GOT3 (cell line): ENCODE measurements at places on chromosomes 3 and 15.

- DNase-seq = no peak
These were observed 19.3 kb downstream of the CPOX start for GRCh38 chr3:98574132-98574531.

DNA sequence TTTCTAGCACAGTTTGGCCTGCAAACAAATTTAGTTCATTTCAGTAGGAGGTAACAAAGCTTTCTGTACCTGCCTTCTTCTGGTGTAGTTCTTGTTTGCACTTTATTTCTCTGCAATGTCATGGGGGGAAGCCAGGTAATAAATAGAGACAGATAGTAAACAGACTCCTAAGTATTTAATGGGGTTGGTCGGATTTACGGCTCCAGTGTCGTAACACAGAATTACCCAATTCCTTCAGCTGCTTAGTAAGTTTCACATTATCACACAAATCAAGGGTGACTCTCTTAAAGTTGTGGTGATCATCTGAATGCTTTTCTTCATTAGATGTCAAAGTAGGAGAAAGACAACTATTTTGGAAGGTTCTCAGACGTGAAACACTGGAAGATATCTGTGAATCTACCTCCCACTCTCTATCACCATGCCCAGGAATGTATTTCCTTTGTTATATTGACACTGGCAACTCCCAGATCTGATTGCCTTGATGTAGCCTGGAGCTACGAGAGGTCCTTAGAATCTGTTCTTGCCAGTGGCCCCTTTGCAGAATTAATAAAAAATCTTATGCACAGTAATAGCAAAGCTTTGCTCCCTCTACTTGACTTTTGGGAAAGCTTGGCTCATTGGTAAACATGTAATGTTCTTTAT, 25.0 kb upstream of the TMC3 start:
- no peak for DNase-seq

DNA sequence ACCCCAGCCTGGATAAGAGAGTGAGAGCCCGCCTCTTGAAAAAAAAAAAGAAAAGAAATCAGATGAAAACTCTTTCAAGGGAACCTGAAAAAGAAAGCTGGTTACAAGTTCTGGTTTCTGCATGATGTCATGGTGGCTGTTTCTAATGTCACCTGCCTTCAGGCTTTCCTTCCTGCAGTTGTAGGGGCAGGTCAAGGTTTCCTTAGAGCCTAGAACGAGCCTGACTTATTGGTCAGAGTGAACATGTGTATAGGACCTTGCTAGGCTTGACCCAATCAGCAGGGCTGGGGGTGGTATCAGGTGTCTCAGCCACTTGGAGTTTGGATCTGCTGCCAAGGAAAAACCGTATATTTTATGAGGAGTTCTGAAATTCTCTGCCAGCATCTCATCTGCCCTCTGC, 3.8 kb downstream of the IVD start:
- no peak for DNase-seq

- no peak for DNase-seq
These were observed 40.8 kb upstream of the ATP2B2 start for GRCh38 chr3:10546181-10546624.

DNA sequence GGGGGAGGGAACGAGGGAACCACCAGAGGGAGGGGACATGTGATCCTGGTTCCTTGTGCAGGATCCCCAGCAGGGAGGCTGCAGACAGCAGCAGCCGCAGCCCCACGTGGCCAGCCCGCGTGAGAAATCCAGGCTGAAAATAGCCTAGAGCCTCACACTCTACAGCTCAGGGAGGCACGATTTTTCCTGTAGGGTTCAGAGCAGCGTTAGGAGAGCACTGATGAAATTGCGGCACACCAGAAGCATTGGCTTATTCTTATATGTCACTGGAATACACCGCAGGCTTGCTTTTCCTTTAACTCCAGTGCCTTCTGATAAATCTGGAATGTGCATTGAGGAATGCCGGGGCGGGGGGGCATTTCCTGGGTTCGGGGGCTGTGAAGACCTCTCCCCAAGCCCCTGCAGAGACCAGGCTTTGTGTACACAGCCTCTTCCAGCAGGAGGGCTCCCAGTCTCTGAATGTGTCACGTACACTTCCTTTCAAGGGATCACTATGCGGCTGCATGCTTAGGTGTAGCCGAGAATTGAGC, 193.0 kb downstream of the ATP10A start:
- no peak for DNase-seq

DNA sequence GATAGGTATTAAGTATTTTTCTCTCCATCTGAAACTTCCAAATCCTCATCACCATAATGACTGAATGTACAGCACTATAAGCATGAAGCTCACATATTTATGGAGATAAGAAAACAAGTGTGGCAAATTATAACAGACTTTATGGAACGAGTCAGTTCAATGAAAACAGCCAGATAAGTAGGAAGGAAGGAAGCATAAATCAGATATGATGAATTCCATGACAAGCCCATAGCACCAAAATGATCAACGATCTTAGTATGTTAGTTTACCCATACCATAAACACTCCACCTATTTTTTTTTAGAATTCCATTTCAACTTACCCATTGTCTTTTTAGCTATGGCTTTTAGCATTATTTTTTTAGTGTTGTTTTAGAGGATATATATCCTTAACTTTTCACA, 169.5 kb downstream of the TNIK start:
- no peak for DNase-seq

DNA sequence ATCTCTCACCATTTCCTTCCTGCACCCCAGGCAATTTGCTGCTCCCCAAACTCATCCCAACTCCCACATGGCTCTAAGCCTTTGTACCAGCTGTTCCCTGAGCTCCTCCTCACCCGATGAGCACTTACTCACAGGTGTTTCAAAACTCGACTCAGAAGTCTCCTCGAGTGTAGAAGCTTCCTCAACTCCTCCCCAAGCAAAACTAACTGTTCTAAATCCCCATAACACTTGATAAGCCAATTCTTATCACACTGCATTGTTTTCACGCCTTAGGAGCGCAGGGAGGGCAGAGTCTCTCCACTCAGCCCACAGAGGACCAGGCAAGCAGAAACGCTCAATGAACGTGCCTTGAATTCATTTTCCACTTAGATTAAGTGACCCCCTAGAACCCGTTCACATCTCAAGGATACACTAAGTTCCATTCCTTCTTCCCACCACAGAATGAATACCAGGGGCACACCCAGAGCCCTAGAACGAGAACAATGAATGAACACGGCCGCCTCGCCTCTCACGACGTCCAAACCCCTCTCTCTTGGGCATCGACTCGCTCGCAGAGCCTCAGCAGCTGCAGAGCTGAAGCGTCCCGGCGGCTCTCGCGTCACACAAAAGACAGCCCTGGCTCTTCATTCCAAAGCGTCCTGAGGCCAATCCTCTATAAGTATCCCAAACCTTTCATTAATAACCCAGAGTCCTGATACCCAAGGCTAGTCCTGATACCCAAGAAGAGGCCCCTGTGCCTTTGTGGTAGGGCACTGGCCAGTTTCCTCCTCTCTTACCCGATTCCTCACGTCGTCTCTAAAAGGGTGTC, 1.1 kb downstream of the RAF1 start:
- no peak for DNase-seq

GRCh38 chr15:69405110-69405509, 9.0 kb upstream of the KIF23 start:
- DNase-seq = no peak

DNA sequence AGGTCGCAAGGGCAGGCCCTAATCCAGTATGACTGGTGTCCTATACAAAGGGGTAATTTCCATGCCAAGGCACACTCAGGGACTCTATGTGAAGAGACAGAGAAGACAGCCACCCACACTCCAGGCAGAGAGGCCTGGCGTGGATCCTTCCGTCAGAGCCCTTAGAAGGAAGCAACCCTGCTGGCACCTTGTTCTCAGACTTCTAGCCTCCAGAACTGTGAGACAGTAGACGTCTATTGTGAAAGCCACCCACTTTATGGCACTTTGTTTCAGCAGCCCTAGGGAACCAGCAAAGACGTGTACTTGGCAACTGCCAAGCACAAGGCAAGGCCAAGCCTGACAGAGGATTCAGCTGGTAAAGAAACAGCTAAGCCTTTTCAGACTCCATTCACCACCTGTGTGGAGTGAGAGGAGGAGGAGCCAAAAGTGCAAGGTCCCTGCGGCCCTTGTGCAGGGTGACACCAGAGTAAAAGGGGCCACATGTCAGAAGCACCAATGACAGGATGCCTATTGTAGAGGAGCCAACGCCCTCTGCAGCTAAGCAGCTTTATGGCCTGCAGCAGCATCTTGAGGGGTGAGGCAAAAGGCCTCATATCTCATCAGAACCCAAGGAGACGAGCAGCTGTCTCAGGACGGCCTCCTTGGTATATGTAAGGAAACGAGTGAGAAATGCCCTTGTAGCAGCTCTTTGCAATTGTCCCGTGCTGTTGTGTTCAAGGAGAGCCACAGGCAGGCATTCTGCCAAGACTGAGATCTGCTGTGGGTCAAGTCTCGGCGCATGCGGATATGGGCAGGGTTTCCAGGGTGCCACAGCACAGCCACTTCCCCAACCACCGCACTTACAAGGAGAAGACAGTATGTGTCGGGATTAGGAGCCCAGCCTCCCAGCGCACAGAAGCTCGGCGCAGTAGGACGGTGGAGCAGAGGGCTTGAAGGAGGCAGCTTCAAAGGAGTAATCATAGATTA, 121.5 kb upstream of the LIPC start:
- no peak for DNase-seq

DNA sequence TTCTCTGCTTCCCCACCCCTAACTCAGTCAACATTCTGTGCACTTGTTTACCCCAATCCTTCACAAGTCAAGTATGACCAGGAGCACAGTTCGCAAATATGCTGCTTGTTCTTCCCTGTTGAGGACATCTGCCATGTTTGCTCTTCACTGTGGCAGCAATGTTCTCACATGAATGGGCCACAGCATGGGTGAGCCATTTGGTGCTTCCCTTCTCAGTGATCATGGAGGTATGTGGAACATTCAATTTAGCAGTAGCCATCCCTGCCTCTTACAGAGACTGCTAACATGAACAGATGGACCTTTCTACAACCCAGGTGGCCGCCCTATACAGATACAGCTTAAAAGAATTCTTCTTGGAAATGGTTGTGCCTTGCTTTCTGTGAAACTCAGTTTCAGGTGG, 660.1 kb upstream of the SGO1 start:
- DNase-seq = no peak

- no peak for DNase-seq
These were observed 474.4 kb upstream of the AGTR1 start for GRCh38 chr3:148223266-148223665.

DNA sequence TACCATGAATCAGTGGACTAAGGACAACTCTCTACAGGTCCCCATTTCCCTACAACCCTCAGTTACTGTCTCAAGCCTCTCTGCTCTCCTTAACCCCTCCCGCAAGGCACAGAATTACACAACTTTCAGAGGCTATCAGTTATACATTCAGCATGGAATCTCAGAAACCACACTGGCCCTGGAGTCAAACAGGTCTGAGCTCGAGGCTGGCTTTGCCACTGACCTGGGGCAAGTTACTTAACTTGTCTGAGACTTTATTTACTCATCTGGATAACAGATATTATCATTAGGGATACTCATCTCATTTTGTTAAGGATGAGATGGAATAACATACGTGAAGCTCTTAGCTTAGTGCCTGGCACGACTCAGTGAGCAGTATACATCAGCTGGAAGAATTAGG, 95.2 kb downstream of the WDR76 start:
- DNase-seq = no peak

DNA sequence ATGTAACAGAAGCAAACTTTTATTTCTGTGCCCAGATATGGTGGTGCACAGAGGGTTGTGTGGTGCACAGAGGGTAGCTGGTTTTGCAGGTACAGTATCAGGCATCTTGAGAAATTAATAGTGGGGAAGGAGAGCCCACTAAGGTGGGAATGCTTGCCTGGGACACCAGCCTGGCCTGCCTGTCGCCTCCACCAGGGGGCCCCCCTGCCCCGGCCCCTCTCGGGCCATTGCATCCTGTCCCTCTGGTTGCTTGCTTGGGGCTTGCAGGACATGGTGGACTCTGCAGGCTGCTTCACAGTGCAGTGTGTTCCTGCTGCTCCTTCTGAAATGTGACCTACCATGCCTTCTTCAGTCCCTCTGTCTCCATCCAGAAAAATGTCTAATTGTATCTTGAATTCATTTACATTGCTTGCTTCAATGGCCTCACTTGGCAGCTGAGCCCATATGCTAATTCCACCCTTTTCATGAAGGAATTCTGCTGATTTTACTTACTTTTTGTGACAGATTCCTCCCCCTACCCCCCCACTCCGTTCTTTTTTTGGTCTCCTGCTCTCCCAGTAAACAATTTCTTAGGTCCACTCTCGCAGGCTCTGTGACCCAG, 73.6 kb downstream of the EEFSEC start:
- no peak for DNase-seq

- no peak for DNase-seq
These were observed 14.7 kb downstream of the TIMP4 start for GRCh38 chr3:12143949-12144504.

GRCh38 chr3:117540597-117540996, 831.0 kb downstream of the TUSC7 start:
- no peak for DNase-seq

DNA sequence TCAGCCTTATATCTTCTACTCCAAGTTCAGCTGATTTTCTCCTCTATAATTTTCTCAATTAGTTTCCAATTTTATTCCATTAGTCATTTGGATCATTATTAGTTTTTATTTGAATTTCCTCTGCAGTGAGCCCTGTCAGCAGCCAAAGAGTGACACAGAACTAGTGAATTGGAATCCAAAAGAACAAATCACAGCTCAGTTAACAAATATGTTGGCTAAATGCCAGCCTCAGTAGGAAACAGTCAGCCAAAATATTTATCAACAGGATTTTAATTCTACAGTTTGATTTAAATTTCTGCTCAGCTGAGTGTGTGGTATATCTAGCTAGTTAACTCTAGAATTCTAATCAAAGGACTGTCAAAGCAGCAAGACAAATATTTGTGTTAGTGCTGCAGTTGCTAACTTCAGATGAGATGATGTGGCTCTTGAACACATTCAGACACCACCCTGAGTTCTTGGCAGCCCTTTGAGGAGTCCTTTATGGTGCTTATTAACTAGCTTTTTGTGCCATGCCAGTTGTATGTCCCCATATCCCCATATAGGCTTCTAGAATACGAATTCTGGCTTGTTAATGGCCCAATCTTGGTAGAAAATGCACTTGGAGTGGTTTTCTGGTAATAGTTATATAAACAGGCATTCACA, 194.5 kb downstream of the CPNE4 start:
- no peak for DNase-seq

GRCh38 chr3:109927161-109927560, 589.8 kb upstream of the DPPA4 start:
- peak; percentile 8 for DNase-seq

DNA sequence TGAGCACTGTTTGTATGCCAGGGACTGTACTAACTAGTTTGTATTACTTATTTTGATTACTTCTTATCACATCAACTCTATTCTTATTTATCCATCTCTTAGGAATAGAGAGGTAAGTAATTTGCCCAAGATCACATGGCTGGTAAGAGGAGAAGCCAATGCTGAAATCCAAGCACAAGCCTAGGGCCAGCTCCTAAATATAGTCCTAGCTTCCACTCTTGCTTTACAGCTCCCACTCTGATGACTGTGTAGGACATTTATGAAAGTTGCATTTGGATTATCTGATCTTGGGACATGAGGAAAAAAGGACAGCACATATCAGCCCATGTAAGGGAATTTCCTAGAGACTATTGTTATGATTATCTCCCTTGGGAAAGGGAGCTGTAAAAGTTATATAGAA, 58.1 kb downstream of the GTF2E1 start:
- no peak for DNase-seq
